ENCODE measurements at places on chromosomes 11 and 22. TPM values are rescaled to one million over a fixed set of nuclear protein-coding genes. Genes with fewer than 3 reads are reported as not detected.

The TSPAN18 gene
- total RNA-seq = 5.8 TPM

DNA sequence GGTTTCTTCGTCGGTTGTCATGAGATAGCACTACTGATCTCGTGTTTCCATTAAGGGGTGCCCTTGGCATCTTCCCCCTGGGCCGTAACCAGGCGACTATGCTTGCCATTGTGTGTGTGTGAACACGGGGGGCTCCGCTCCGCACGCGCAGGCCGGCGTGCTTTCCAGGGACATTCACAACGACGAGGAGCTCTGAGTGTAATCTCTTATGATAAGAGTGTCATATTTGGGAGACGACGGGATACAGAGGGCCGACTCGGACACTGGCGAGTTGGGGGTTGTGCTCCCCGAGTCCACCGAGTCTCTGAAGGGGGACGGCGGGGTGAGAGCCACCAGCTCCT is 170.9 kb upstream of the CTSC start:
- H3K36me3 ChIP-seq = no peaks in the 10 kb centered on the region
- no peaks in the 10 kb centered on the region for H3K27me3 ChIP-seq
- peak overlapping the region; percentile 64 for H3K4me3 ChIP-seq
- H3K27ac ChIP-seq = no peak overlapping the region
- H3K4me1 ChIP-seq = no peaks in the 10 kb centered on the region

The FGF4 gene
- total RNA-seq = not detected

DNA sequence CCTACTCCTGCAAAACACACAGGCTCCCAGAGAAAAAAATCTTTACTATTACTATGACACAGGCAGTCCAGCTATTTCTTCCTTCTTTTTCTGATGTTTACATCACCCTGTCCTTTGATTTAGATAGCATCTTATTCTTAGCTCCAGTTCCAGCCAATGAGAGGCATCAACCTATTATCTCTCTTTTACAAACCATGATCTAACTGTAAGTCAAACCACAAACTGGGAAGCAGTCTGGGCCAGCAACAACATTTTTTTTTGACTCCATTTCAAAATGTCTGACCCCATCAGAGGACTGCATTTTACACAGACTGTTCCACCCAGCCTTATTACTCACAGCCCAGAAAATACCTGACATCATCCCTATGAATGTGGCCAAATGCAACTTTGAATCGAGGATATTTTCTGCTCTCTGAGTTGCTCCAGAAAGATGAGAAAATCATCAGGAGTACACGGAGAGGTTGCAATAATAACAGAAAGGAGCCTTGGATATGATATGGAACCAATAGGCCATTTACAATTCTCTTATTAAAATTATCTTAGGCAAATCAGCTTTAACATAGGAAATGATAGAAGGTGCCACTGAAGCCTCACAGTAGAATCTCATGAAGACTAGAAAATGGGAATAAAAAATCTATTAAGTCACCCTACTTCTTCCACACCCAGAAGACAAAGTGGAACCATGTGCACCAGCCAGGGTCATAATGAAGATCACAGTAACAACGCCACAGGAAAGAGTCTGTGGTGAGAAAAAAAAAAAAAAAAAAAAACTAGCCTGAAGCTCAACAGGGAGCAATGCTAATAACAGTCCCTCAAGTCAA is 21.2 kb downstream of the TBRG1 start:
- no peaks in the 10 kb centered on the region for H3K27me3 ChIP-seq
- H3K27ac ChIP-seq = peak overlapping the region; percentile 87
- H3K4me3 ChIP-seq = no peak overlapping the region
- no peaks in the 10 kb centered on the region for H3K36me3 ChIP-seq
- peak; percentile 90 for DNase-seq

The OR8D4 gene
- under 0.01 TPM for total RNA-seq

The C1QTNF4 gene
- not detected for total RNA-seq

The MMP1 gene
- total RNA-seq = 0.72 TPM

The ISX gene
- total RNA-seq = not detected

GRCh38 chr11:92295175-92296137 is 70.8 kb downstream of the FAT3 start:
- peak overlapping the region; percentile 24 for H3K4me3 ChIP-seq
- H3K27ac ChIP-seq = no peak overlapping the region
- DNase-seq = no peak
- no peaks in the 10 kb centered on the region for H3K27me3 ChIP-seq
- peaks cover 20% of the 10 kb centered on the region for H3K4me1 ChIP-seq

DNA sequence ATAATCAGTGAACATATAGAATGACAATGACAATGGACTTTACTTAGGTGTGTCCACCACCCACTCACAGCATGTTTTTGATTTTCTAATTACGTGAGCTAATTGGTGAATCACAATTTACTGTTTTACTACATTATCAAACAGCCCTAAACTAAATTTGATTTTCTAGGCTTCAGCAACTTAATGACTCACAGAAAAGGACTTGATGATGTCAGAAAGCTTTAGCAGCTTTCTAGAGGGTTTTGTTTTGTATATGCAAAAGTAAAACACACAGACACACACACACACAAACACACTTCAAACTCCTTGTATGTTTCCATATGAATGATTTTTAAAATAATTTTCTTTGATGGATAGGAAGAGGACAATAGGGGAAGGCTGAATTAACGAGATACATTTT is 878.6 kb upstream of the CCDC90B start:
- no peak overlapping the region for H3K27ac ChIP-seq
- no peaks in the 10 kb centered on the region for H3K27me3 ChIP-seq
- H3K4me3 ChIP-seq = no peak overlapping the region
- H3K36me3 ChIP-seq = no peaks in the 10 kb centered on the region
- H3K4me1 ChIP-seq = no peaks in the 10 kb centered on the region

DNA sequence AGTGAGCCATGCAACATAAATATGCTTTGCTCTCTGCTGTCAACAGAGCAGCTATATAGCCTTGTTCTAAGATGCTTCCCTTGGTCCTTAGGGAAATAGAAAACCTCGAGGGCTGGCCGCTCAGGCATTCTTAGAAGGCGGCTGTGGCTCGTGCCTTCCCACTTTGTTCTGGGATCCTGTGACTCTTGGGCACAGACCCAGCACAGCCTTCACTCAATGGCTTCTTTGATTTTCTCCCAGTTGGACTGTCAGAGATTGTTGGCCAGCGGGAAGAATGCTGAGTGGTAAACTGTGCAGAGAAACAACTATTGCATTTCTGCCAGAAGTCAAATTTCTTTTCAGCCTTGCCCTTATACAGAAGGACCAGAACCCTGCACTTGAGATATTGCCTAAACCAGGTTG is 9.5 kb upstream of the MICAL2 start:
- H3K27ac ChIP-seq = no peak overlapping the region
- H3K27me3 ChIP-seq = no peaks in the 10 kb centered on the region
- peaks cover 9% of the 10 kb centered on the region for H3K4me1 ChIP-seq
- DNase-seq = no peak

The CDON gene
- 12.3 TPM for total RNA-seq

DNA sequence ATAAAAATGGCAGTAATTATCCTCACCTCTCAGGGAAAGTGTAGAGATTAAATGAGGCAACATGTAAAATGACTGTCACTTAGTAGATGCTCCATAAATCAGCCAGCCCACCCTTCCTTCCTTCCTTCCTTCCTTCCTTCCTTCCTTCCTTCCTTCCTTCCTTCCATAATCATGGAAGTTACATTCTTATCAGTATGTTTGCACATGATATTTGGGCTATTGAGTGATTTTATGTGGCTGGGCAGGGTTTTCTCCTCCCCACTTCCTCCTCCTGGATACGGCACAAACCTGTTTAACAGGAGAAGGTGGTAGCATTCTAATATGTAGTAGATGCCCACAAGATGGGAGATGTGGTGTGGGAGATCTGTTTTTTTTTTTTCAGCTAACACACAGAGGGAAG is 11.9 kb downstream of the LYVE1 start:
- H3K27ac ChIP-seq = no peak overlapping the region
- DNase-seq = no peak
- H3K27me3 ChIP-seq = no peaks in the 10 kb centered on the region
- H3K4me1 ChIP-seq = no peaks in the 10 kb centered on the region
- no peaks in the 10 kb centered on the region for H3K36me3 ChIP-seq
- no peak overlapping the region for H3K4me3 ChIP-seq

The VPS26B gene
- total RNA-seq = 51.3 TPM

The AKIP1 gene
- 39.1 TPM for total RNA-seq

- H3K4me3 ChIP-seq = no peak overlapping the region
- no peak overlapping the region for H3K27ac ChIP-seq
- no peak for DNase-seq
- peaks cover 17% of the 10 kb centered on the region for H3K36me3 ChIP-seq
Observed at GRCh38 chr11:67582011-67582410, 1.6 kb upstream of the GSTP1 start.

DNA sequence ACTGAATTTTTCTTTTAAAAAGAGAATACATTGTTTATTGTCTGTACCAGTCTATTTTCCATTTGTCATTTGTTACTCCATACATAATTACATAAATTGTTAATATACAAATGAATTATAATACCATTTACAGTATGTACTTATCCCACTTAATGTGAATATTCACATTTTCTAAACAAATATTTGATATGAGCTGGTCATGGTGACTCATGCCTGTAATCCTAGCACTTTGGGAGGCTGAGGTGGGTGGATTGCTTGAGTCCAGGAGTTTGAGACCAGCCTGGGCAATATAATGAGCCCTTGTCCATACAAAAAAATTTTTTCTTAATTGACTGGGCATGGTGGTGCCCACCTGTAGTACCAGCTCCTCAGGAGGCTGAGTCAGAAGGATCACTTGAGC is 6.8 kb downstream of the SC5D start:
- DNase-seq = no peak
- no peak overlapping the region for H3K27ac ChIP-seq
- no peaks in the 10 kb centered on the region for H3K27me3 ChIP-seq
- peaks cover 3% of the 10 kb centered on the region for H3K36me3 ChIP-seq

- no peak overlapping the region for H3K4me3 ChIP-seq
- DNase-seq = no peak
- H3K27ac ChIP-seq = no peak overlapping the region
- H3K27me3 ChIP-seq = peaks cover 31% of the 10 kb centered on the region
Observed at GRCh38 chr11:69711822-69712801, 8.3 kb upstream of the FGF19 start.

GRCh38 chr11:130801333-130802122 is 114.8 kb downstream of the SNX19 start:
- H3K36me3 ChIP-seq = no peaks in the 10 kb centered on the region
- H3K27ac ChIP-seq = peak overlapping the region; percentile 65
- peaks cover 25% of the 10 kb centered on the region for H3K4me1 ChIP-seq

- H3K4me3 ChIP-seq = no peak overlapping the region
- no peaks in the 10 kb centered on the region for H3K27me3 ChIP-seq
- H3K27ac ChIP-seq = no peak overlapping the region
- no peaks in the 10 kb centered on the region for H3K4me1 ChIP-seq
- H3K36me3 ChIP-seq = no peaks in the 10 kb centered on the region
- no peak for DNase-seq
Observed at GRCh38 chr11:109512680-109513079, 90.7 kb downstream of the C11orf87 start.

DNA sequence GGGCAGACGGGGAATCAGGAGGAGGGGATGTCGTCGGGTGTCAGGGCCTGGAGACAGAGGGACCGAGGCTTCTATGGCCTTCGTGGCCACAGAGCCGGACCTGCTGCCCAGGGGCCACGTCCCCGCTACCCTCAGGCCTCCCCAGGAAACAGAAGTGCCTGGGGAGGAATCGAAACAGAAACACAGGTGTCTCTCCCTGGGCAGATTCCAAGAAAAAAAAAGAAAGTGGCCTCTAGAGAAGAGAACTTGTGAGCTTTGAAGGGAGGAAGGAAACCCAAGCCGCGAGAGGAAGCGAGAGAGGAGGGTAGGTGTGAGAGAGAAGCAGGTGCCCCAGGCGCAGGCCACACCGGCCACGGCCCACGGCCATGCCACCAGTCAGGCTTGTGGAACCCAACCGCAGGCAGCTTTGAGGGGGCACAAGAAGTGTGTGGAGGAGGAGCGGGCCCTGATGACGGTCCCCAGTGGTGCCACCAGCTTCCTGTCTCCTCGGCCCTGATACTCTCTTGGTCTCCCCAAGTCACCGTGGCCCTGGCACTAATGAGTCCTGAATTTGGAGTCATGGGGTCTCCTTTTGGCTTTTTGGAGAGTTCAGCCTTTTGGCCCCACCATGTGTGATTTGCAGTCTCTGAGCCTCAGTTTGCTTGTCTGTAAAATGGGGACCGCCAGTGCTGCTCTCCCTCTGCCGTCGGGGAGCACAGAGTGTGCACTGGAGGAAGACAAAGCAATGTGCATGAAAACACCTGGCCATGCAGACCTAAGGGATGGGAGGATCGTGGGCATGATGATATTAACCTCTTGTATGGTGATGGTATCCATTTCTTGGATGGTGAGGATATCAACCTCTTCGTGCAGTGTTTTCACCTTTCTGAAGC is 25.2 kb downstream of the LIF start:
- H3K27me3 ChIP-seq = no peaks in the 10 kb centered on the region
- no peaks in the 10 kb centered on the region for H3K36me3 ChIP-seq
- no peak overlapping the region for H3K27ac ChIP-seq
- H3K4me3 ChIP-seq = no peak overlapping the region
- peaks cover 29% of the 10 kb centered on the region for H3K4me1 ChIP-seq

The RFPL1 gene
- total RNA-seq = not detected

The GSTT2B gene
- 13.8 TPM for total RNA-seq

DNA sequence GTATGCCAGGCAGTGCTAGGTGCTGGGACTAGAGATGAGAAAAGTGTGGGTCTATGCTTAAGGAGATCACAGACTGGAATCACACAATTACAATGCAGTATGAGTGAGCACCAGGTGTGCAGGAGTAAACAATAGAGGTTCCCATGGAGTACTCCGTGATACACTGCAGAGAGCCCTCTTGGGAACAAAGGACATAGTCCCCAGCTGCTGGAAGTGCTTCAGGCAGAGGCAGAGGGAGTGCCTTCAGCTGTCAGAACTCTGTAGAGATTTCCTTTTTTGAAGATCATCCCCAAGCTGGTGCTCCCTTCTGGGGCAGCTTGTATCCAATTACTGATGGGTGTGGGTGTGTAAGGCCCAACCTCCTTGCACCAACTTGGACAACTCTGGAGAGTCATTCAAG is 143.5 kb upstream of the PLET1 start:
- no peak for DNase-seq
- H3K27ac ChIP-seq = no peak overlapping the region
- no peaks in the 10 kb centered on the region for H3K36me3 ChIP-seq

The UPK2 gene
- total RNA-seq = not detected

DNA sequence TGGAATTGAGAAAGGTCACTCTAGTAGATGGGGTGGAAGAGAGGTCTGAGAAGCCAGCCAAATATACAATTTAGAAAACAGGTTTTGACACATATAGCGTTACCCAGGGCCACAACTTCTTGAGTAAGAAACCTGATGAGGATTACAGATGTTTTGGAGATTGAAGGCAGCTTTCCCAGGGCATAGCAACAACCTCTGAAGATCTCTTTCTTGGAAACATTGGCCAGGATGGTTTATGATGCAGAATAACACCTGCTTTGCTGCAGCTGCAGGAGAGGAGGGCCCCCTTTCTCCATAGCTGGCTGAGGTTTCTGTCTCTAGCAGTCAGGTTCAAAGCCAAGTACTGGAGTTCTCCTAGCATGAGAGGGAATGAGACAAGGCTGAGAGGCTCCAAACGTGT is 75.1 kb upstream of the NUP50 start:
- peaks cover 7% of the 10 kb centered on the region for H3K27me3 ChIP-seq
- no peaks in the 10 kb centered on the region for H3K36me3 ChIP-seq
- no peak overlapping the region for H3K4me3 ChIP-seq
- no peak overlapping the region for H3K27ac ChIP-seq
- DNase-seq = no peak
- H3K4me1 ChIP-seq = peaks cover 13% of the 10 kb centered on the region

Data from osteoblast (primary cell).